CD4-positive, alpha-beta T cell treated with Interleukin-6 at 100 ng/mL for 8 hours (primary cell): ENCODE measurements at places on chromosomes 3 and 15.

DNA sequence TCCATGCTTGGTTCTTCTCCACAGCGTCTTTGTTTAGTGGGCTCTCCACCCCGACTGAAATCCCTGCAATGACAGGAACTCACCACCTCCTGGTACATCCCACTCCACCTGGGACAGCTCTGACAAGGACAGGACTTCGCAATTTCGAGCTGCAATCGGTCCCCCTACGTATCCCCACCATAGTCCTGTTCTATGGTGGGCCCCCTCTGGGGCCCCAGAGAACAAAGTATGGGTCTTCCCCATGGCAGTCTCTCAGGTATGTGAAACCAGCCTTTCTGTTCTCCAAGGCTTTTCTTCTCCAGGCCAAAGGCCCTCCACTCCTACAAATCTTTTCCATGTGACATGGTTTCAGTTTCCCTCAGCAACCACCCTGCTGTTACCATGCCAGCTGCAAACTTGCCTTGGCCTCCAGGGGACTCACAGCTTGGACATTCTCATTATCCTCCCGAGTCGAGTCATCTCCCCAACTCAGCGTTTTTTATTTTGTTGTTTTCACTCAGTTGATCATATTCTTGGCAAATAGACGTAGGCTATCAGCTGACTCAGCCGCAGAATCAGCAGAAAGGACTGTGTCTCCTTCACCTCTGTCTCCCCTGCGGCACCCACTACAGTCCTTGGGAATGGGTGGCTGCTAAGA lies 233.3 kb downstream of the OPA1 start:
- DNase-seq: no peak

GRCh38 chr15:42848846-42849245 lies 71.7 kb downstream of the TTBK2 start:
- no peak for DNase-seq

- DNase-seq: no peak
Observed at GRCh38 chr15:92925454-92925853, 25.3 kb downstream of the CHD2 start.

GRCh38 chr15:59950603-59951388 lies 53.3 kb upstream of the FOXB1 start:
- DNase-seq: no peak
